Activated CD8-positive, alpha-beta memory T cell treated with anti-CD3 and anti-CD28 coated beads for 4 hours (primary cell): ENCODE measurements at places on chromosomes 3 and 15.

GRCh38 chr3:161349529-161350312 lies 21.6 kb downstream of the SPTSSB start:
- no peak for DNase-seq

- no peak for DNase-seq
Measured at GRCh38 chr3:126503701-126504100, 13.9 kb downstream of the UROC1 start.

DNA sequence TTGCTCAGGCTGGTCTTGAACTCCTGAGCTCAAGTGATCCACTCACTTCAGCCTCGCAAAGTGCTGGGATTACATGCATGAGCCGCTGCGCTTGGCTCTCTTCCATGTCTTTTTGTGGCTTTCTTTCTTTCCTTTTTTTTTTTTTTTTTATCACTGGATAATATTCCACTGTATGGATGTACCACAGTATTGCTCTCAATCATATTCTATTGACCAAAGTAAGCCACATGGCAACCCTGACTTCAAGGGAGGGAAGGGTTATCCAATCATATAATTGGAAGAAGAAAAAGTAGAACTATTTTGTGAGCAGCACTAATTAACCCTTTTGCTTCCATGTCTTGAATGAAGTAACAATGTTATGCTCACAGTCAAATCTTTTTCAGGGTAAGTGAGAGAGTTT lies 307.0 kb upstream of the RASGRP1 start:
- no peak for DNase-seq

DNA sequence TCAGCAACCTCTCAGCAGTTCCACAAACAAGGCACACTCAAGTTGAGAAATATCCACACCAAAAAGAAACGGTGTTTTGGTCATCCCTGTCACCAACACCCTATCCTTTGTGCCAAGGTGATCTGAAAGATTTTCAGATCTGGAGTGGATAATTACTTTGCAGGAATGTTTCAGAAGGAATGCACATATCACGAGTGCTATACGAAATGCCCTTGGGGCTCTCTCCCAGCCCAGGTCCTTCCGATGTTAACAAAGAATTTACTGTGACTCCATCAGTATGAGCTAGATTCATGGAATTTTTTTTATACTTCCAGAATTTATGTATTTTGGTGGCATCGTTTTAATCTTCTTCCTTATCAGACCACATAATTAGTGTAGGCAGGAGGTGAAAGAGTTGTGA lies 105.0 kb downstream of the GRM7 start:
- no peak for DNase-seq

DNA sequence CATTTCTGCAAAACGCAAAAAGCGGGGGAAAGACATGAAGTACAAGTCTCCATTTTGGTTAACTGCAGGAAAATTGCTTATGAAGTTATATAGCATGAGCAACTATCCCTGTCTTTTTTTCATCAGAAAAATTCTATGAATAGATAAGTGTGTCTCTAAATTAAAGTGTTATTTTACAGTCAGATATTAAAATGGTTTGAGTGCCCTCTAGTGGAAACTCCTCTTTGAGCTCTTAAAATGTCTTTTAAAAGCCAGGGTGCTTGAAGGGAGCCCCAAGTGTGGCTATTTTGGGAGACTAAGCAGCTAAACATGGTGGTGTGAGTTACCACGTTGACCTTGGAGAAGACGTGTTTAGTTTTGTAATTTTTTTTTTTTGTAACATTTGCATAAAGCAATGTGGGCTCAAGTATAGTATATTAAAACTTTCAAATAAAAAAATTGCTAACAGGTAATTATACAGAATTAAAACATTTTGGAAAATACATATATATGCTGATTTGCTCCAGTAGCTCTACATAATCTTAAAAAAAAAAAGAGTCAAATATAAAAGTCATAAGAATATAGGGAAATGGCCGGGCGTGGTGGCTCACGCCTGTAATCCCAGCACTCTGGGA lies 77.2 kb downstream of the PPP2R3A start:
- DNase-seq, result no peak

DNA sequence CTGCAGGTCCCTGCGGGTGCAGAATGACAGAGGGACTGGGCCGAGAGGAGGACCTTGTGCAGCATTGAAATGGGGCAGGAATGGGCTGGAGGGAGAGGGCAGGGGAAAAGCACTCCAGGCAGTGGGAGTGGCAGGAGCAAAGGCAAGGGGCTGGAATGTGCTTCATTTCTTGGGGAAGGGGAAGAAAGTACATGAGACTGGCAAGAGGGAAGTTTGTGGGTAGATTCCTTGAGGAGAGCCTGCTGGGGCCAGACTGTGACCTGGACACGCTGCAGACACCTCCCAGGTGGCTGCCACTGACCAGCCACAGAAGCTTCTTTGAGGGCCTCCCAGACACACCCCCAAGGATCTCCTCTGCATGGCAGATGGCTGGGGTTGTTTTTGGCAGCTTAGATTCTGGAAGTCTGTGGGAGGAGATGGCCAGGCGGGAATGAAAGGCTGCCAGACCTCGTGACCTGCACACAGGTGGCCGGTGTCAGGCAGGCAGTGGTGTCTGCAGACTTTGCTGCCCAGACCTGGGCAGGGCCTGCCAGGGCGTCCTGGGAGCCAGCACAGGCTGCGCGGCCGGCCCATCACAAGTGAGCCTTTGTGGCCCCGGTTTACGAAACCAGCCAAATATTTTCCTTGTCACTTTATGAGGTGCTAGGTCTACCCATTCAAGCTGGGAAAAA lies 53.1 kb downstream of the SPSB4 start:
- DNase-seq, result no peak

DNA sequence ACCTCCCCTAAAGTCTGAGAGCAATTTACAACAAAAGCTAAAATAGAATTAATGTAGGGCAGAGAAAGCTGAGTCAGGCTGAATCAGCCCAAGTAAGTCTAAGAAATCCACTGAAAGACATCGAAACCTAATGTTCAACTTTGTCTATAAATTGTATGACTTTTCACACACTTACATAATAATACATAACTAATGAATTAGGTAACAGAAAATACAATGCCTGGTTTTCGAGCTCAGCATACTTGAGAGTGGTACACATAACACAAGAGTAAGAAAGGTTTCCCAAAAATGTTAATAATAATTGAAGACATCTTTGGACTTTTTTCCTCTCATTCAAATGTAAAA lies 55.3 kb upstream of the VGLL4 start:
- no peak for DNase-seq

DNA sequence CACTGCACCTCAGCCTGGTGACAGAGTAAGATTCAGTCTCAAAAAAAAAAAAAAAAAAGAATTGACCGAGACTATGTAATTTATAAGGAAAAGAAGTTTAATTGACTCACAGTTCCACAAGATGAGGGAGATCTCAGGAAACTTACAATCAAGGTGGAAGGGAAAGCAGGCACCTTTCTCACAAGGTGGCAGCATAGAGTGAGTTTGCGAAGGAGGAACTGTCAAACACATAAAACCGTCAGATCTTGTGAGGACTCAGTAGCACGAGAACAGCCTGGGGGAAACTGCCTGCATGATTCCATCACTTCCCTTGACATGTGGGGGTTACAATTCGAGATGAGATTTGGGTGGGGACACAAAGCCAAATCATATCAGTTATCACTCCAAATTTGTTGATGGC lies 380.9 kb downstream of the EDEM1 start:
- no peak for DNase-seq
